ENCODE measurements at places on chromosomes 1 and 21.

GRCh38 chr1:111952125-111952657, 37.3 kb downstream of the KCND3 start:
- no peak for DNase-seq

GRCh38 chr1:38436749-38437148, 390.2 kb upstream of the POU3F1 start:
- no peak for DNase-seq

GRCh38 chr1:43605766-43606165, 44.2 kb upstream of the KDM4A start:
- DNase-seq, result no peak

DNA sequence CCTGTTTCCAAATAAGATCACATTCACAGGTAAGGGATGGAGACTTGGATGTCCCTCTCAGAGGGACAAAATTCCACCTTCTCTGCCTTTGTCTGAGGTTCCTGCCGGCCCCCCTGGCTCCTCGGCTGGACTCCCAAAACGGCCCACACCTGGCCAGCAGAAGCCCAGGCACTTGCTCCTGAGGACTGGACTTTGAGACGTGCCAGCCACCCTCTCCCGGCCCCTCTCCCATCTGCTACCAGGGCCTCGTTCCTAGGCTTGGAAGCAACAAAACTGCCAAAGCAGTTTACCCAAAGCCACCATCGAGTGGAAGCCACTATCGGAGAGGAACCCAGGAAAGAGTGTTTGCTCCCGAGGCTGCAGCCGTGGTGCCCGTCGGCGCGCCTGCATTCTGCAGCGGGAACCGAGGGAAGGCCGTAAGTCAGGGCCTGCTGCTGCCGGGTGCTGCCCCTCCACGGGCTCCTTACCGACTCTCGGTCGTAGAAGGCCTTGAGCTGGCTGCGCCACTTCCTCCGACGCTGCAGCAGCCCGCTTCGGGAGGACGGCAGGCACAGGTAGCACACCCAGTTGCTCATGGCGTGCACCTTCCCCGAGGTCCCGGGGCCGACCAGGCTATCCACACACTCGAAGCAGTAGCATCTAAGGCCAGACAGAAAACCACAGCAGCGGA, 3.5 kb downstream of the DNMT3L start:
- no peak for DNase-seq

- no peak for DNase-seq
Observed at GRCh38 chr1:68188644-68189340, 43.5 kb downstream of the WLS start.

GRCh38 chr21:40421121-40421520, 425.8 kb downstream of the DSCAM start:
- no peak for DNase-seq

DNA sequence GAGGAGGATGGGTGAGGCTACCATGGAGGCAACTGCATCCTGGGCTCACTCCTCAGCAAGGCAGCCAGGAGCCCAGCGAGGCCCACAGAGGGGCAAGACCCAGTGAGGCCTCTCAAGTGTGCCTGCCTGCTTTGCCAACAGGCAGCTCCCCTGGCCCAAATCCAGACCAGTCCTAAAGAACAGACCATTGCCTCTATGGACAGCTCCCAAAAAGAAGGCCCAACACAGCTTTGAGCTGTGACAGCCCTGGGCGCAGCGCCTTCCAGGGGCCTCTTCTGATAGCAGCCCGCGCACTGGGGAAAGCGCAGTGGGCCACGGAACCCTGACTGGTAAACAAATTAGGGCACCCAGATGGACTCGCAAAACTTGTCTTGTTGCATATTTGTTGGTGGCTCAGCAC, 25.5 kb downstream of the C1orf198 start:
- no peak for DNase-seq

DNA sequence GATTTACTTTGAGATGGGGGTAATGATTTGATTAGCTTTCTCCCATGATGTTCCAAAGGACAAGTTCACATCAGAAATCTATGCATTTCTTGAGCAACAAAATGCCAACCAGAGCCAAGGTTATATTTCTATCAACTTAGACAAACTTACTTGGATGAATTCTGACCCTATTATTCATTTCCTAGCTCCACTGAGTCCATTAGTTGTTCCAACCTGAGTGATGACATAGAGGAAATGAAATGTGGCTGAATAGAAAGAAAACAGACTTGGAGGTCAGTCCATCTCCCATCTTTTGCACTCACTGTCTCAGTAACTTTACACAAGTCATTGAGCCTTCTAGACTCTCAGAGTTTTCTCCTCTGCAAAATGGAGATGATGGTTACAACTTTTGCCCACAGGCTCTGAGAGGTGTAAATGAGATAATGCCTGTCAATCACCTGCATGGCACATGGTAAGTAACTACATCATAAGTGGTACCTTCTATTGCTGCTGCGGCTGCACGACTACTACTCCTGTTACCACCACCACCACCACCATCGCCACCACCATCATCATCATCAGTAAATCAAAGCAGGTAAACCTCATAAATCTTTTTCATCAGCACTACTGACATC, 98.2 kb downstream of the PTPN14 start:
- no peak for DNase-seq

DNA sequence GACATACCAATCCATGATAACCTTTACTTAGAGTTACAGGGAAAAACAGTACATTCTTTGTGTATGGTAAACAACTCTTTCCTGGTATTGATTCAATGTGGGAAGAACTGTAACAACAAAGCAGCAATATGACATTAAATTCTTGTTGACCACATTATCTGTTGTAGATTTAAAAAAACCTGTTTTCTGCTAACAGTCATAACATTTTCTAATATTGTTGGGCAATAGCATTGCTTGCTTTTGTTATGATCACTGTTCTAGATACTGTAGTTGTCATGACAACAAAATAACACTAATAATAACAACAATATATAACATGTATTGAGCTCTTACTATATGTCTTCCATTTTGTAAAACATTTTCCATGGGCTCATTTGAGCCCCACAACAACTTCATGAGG, 54.2 kb downstream of the PDE4B start:
- no peak for DNase-seq

- DNase-seq, result no peak
Observed at GRCh38 chr1:153711026-153711425, 16.8 kb upstream of the INTS3 start.

- no peak for DNase-seq
Observed at GRCh38 chr1:27816921-27817630, 13.5 kb upstream of the PPP1R8 start.

DNA sequence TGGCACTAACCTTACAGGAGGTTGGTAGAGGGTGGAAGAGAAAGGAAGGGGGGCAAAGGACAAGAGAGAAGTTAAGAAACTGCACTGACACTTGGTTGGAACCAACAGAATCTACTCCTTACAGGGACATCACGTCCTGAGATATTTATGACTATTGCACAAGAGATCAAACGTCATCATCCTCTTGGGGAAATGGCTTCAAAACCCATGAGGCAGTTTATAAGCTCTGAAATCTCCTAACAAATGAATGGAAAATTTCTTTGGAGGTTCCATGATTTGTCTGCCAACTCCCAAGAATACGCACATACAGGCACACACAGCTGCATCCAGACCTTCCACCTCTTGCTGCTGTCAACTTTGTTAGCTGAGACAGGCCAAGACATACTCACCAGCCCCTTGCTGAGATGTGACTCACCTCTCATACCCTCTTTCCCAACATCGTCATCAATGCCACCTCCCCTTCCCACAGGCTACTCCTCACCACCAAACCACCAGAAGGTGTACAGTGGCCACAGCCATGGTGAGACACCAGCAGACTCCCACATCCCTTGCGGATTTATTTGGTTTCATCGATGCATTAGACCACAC, 135.5 kb downstream of the SETD4 start:
- no peak for DNase-seq

GRCh38 chr1:183609313-183609712, 19.1 kb upstream of the NCF2 start:
- DNase-seq, result no peak
